GM18507 (cell line): ENCODE measurements at places on chromosomes 16 and 17.
A peak's percentile ranks its signal among the peaks of the same experiment; 100 is the strongest.

DNA sequence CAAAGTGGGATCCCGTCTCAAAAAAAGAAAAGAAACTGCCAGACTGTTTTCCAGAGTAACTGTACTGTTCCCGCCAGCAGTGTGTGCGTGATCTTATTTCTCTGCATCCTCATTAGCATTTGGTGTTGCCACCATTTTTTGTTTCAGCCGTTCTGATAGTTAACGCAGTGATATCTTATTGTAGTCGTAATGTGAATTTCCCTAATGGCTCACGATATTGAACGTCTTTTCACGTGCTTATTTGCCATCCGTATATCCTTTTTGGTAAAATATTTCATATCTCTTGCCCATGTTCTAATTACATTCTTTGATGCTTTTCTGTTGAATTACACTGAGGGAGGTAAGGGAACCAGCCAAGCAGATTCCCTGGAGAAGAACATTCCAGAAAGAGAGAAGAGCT, 92.4 kb downstream of the SEC14L1 start:
- no peak for DNase-seq

DNA sequence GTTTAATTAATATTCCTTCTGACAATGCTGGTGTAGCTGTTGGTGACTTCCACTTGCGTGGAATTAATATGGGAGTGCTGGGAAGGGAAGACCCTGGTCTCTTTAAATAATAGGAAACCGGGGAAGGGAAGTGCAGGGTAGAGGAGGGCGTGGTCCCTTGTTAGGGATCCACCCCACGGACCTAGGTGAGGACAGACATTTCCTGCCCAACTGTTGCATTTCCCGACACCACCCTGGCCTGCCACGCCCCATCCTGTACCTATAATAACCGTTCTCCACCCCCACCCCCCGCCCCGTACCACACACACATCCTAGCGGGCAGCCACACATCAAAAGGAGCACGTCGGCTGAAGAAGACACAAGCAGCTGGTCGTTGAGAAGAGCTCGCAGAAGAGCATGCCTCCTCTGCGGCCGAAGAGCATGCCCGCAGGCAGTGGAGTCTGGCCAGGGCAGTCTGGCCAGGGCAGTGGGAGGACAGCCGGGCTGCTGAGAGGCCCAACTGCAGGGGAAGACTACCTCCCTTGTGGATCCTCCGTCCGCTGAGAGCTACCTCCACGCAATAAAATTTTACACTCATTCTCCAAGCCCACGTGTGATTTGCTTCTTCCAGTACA, 36.8 kb upstream of the MMD start:
- no peak for DNase-seq

DNA sequence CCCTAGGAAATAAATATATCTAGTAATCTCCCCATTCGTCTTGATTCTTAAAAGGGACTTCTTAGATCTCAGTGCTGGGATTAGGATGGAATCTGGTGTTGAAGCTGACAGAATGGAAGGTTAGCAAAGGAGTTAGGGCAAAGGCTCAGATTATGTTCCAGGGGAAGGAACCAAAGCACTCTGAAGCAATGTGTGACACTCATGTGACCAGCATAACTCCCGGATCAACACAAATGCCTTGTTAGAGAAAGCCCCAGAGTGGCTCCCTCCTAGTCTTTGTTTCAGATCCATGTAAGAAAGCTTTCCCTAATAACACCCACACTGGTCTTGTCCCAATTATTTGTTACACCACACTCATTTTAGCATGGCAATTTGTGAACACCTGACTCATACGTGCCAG, 62.6 kb upstream of the ERN1 start:
- no peak for DNase-seq

GRCh38 chr17:73980517-73980916, 223.0 kb upstream of the RPL38 start:
- DNase-seq: no peak

DNA sequence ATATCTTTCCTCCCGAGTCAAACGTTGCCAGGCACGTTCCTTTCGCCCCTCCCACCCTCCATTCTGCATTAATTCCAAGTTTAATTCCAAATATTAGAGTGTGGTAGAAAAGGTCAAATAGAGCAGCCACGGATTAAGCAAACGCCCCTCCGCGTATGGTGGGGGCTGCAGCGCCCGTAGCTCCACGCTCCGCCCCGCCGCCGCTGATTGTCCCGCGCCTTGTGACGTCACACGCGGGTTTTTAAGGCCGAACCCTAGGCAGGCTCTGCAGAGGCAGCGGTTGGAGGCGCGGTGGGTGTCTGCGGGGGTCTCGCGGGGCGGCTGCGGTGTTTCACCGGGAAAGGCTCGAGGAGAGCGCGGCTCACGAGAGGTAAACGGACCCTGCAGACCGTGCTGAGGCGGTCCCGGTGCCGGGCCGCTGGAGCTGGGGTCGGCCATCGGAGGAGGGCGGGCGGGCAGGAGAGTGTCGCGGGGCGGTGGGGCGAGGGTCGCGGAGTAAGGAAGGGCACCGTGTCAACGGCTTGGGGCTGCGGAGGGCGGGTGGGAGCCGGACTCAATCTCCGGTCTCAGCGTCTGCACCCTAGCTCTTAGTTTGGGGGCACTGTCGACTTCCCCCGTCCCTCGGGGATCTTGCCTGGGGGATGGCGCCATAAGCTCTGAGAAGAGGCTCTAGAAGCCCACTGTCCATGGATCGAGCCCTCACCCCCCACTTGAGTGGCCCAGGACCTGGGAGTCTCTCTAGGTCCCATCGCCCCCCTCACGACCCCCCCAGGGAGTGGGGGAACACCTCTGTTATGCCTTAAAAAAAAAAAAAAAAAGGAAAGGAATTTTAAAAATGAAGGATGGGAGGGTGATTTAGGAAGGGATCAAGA, at the start of gene ARL4D:
ARL4D (plus strand) TSS at position 270 of the 872 bp plus-strand sequence. CDS start 740 bp downstream, outside the sequence.
- DNase-seq: peak; percentile 50

DNA sequence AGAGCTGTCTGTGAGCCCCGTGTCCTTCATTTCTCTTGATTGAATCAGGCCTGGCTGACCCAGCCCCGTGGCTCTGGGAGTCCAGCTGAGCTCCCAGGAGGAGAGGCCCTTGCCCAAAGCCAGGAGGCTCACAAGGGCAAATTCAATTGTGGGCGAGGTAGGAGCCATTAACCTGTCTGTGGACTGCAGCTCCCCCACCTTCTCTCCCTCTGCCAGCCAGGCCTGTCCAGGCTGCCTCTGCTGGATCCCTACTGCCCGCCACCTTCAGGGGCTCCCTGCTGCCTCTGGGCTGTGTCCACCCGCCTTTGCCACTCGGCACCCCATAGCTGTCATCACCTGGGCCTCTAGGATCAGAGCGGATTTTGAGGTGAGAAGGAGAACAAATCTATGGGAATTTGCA, 61.9 kb downstream of the RTN4RL1 start:
- DNase-seq: no peak

DNA sequence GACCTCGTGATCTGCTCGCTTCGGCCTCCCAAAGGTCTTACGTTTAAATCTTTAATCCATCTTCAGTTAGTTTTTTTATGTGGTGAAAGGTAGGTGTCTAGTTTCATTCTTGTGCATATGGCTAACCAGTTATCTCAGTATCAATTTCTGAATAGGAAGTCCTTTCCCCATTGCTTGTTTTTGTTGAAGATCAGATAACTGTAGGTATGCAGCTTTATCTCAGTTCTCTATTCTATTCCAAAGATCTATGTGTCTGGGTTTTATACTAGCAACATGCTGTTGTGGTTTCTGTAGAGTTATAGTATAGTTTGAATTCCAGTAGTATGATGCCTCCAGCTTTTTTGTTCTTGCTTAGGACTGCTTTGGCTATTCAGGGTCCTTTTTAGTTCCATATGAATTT, 65.2 kb downstream of the TNFRSF13B start:
- DNase-seq: no peak

DNA sequence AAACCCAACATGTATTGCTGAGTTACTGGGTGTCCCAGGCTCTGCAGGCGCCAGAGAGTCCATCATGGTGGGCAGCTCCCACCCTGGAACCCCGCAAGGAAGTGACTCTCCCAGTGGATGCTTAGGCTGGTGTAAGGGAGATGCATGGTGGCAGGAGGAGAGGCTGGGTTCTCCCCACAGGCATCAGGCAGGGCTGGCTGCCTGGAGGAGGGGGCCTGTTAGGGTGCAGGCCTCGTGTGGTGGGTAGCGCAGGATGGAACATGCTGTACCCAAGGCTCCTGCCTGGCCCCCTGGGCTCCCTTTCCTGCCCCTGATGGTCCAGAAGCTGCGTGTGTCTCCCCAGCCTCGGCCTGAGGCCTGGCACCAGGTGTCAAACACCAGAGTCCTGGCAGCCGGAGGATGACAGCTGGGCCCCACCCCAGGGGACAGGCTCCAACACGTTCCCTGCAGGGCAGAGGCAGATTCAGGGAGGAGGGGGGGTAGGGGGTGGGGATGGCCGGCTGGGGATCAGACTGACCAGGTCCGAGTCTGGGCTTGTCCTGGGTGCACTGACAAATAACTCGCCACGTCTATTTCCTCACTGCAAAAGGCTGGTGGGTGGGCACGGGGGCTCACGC, 40.2 kb upstream of the CIBAR2 start:
- no peak for DNase-seq

GRCh38 chr17:59435238-59435637, 103.8 kb downstream of the YPEL2 start:
- DNase-seq: no peak

DNA sequence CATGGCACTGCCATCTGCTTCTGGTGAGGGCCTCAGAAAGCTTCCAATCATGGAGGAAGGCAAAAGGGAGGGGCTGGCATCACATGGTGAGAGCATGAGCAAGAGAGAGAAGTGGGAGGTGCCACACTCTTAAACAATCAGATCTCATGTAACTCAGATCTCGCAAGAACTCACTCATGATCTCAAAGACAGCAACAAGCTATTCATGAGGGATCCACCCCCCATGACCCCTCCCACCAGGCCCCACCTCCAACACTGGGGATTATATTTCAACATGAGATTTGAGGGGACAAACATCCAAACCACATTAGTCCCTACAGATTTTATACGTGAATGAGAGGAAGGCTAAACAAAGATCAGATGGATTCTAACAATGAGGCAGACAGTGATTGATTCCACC, 8.9 kb upstream of the TMEM132E start:
- DNase-seq: no peak

DNA sequence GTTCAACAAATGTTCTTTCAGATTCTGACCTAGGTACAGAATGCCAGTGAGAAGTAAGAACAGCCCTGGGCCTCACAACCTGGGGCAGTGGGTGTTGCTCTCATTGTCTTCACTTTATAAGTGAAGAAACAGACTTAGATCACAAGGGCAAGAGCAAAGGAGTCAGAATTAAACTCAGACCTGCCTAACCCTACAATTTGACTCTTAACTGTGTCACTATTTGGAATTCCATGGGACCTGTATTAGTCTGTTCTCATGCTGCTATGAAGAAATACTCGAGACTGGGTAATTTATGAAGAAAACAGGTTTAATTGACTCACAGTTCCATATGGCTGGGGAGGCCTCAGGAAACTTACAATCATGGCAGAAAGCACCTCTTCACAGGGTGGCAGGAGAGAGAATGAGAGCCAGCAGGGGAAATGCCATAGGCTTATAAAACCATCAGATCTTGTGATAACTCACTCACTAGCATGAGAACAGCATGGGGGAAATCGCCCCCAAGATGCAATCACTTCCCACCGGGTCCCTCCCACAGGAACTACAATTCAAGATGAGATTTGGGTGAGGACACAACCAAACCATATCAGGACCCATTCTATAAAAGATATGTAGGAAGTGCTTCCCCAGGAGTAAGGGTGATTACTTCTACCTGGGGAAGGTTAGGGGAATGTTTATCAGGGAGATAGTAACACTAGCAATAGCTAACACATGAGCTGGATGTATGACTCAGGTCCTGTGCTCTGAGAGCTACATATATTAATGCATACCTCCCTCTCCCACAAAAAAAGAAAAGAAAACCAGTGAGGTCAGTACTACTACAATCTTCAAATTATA, 270.1 kb downstream of the SOX9 start:
- DNase-seq: no peak

GRCh38 chr16:23900480-23901177, 64.8 kb downstream of the PRKCB start:
- no peak for DNase-seq

- no peak for DNase-seq
Measured at GRCh38 chr17:38942696-38943334, 17.4 kb downstream of the LASP1NB start.

GRCh38 chr16:65124596-65124995, 2.7 kb upstream of the CDH11 start:
- DNase-seq: no peak

- DNase-seq: no peak
Measured at GRCh38 chr16:31785126-31785525, 88.5 kb upstream of the ZNF267 start.

GRCh38 chr17:34413443-34414119, 50.5 kb upstream of the CCL1 start:
- no peak for DNase-seq

DNA sequence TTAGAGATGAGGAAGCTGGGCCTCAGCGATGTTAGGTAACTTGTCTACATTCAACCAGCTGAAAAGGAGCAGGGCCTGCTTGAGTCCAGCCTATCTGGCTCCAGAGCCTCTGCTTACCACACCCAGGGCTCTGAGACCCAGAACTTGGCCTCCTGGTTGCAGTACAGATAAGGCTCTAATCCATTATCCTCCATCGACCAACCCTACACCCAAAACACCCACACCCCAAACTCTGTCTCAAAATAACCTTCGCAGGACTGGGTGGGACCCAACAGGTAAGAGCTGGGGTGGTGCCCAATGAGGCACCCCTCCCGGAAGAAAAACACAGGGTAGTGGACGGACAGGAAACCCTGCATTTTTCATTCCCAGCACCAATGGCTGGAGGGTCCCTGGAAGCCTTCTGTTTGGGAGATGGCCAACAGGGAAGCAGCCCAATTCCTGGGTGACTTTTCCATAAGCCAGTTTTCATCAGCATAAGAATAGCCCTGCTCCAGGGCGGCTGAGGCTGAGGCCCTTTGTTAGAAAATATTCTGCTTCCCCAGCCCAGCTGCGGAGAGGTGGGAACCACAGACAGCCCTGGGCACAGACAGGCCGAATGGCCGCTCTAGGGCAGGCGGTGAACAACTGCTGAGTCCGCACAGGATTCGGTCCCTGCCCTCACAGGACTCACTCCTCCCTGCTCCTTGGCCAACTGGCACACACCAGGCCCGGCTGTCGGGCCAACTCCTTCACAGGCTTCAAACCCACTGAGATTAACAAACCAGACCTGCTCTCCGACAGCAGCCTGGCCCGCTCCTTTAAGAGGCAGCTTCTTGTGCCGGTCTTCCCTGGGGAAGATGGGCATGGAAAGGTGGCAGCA, 9.8 kb downstream of the SMIM5 start:
- DNase-seq: no peak

GRCh38 chr17:31390426-31390747, 1.1 kb upstream of the RAB11FIP4 start:
- no peak for DNase-seq

DNA sequence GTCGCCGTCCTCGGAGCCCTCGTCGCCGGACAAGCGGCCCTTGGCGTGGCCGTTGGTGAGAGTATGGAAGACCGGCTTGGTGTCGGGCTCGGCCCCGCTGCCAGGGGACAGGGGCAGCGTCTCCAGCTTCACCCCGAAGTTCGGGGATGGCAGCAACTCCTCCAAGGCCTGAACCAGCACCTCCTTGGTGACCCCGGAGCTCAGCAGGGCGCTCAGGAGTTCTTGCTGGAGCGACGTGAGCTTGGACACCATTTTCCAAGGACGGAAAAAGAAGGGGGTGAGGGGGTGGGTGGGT, 279 bp downstream of the HNF1B start:
- no peak for DNase-seq

DNA sequence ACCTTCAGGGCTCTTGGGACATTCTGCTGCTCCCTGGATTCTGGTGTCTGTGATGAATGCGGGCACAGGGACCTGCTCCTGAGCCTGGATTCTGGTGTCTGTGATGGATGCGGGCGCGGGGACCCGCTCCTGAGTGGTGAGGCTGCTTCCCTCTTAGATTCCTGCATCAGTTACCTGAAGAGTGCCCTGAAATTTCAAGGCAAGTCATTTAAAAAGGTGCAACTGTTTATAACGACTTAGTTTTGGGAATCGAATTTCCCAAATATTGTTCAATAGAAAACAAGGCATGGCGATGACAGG, 7.0 kb downstream of the TMEM204 start:
- DNase-seq: no peak
